NCI-H1436 treated with DMSO at 0.1 percent for 48 hours (cell line): ENCODE measurements at places on chromosomes 5 and 9.

GRCh38 chr9:77575785-77576184 is 72.3 kb downstream of the GNA14 start:
- DNase-seq, result no peak

GRCh38 chr5:163498886-163499285 is 6.5 kb upstream of the MAT2B start:
- DNase-seq, result no peak

GRCh38 chr9:128160603-128160987 is 530 bp downstream of the BBLN start:
- no peak for DNase-seq

- DNase-seq, result no peak
Measured at GRCh38 chr5:139025651-139026050, 150.5 kb upstream of the LRRTM2 start.

DNA sequence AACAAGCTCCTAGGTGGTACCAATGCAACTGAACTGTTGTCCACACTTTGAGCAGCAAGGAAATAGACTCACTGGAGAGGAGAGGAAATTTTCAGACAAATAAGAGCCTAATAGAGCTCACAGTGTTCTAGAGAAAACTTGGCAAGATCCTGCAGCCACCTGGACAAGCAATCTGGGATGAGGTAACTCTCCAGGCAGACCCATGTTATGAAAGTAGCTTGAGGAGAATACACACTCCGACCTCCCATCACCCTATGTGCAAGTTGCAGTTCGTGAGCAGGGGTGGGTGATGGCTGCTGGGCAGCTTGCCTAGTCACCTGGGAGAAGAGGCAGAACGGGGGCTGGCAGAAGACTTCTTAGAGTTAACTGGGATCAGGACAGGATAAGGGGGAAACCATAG is 102.2 kb downstream of the KLF4 start:
- no peak for DNase-seq

- DNase-seq, result no peak
Measured at GRCh38 chr5:126358525-126358924, 64.7 kb upstream of the GRAMD2B start.

GRCh38 chr9:6142799-6143454 is 72.7 kb upstream of the IL33 start:
- no peak for DNase-seq

DNA sequence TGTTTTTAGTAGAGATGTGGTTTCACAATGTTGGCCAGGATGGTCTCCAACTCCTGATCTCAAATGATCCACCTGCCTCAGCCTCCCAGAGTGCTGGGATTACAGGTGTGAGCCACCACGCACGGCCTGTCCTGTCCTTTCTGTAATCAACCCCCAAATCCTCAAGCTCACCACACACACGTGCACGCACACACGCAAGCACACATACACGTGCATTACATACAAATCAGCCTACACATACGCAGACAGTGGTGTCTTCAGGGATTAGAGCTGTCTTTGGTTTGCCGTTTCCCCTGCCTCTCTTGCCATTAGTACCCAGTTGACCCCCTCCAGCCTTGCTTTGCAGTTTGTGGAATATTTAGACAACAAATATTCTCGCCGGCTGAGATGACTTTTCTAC is 6.5 kb downstream of the GLT6D1 start:
- DNase-seq, result no peak

GRCh38 chr9:136023410-136024225 is 62.4 kb upstream of the UBAC1 start:
- no peak for DNase-seq

- no peak for DNase-seq
Measured at GRCh38 chr9:130667120-130667435, 2.7 kb downstream of the PRDM12 start.

GRCh38 chr9:15846611-15847010 is 293.8 kb downstream of the CCDC171 start:
- no peak for DNase-seq

- DNase-seq, result no peak
Measured at GRCh38 chr5:151072630-151073025, 8.2 kb downstream of the TNIP1 start.

- no peak for DNase-seq
Measured at GRCh38 chr5:133921979-133922378, 46.4 kb downstream of the C5orf15 start.

- DNase-seq, result no peak
Measured at GRCh38 chr9:128921881-128922763, 1.3 kb downstream of the PHYHD1 start.

DNA sequence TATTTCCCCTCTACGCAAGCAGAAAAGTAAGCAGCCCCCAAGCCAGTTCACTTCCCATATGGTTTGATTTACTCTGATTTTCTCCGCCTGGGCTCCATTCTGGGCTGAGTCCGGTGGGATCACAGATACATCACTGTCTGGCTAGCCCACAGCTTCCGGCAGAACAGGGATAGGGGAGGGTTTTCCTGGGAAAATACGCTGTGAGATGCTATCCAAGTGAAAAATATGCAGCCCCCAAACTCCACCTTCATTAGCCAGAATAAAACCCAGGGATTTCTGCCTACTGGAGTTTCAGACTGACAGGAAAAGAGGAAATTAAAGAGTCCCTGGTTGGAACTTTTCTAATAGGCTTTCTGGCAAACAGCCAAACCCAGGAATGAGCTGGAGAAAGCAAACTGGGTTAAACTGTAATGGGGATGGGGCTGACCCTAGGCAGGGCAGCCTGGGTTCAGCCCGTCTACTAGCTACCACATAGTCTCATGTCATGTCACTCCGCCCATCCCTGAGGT is 16.9 kb upstream of the NIPAL4 start:
- no peak for DNase-seq

DNA sequence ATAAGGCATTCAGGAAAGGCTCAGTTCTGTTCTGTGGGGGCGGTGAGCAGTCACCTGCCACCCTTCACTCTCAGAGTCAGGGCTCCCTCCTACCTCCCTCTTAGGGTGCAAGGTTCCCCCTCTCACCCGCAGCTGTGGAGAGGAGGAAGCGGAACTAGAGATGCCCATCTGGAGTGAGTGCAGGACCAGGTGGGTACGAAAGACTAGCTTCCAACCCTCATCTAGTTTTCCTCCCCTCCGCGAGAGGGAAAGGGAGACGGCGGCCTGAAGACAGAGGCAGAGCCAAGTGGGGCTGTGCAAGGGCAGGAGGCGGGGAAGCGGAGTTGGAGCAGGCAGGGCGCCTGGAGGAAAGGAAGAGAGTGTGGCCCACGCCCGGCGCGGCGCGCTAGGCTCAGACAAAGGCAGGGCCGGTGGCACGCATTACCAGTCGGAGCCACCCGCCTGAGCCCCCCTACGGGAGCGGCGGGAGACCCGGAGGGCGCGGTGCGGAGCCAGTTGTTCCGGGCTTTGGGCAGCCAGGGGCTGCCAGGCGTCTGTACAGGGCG is 7.3 kb downstream of the PRR7 start:
- no peak for DNase-seq

DNA sequence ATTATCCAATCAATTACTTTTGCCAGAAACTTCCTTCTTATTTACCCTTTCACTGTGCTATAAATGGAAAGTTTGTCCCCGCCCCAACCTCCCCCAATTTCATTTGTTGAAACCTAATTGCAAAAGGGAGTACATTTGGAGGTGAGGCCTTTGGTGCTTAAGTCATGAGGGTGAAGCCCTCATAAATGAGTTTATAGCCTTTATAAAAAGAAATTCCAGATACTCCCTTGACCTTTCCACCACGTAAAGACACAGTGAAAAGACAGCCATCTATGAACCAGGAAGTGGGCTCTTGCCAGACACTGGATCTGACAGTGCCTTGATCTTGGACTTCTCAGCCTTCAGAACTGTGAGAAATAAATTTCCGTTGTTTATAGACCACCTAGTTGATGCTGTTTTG is 82.3 kb downstream of the NUDT12 start:
- no peak for DNase-seq

GRCh38 chr9:98373609-98374008 is 118.2 kb upstream of the TBC1D2 start:
- no peak for DNase-seq

- DNase-seq, result no peak
Measured at GRCh38 chr5:175863316-175863715, 8.1 kb upstream of the CPLX2 start.

DNA sequence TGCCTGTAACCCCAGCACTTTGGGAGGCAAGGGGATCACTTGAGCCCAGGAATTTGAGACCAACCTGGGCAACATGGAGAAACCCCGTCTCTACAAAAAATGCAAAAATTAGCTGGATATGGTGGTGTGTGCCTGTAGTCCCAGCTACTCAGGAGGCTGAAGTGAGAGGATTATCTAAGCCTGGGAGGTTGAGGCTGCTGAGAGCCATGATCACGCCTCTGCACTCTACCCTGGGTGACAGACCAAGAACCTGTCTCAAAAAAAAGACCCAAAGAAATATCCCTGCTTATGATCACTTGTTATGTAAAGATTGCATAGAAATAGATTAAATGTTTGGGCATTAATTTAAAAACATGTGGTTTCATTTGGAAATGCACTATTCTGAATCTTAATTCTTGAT is 125.1 kb downstream of the UGCG start:
- no peak for DNase-seq

- peak; percentile 35 for DNase-seq
Measured at GRCh38 chr5:137146402-137146890, 352.7 kb downstream of the SPOCK1 start.

- no peak for DNase-seq
Measured at GRCh38 chr9:72864327-72864726, 88.5 kb downstream of the ALDH1A1 start.

- DNase-seq, result no peak
Measured at GRCh38 chr9:110114086-110114858, 93.7 kb downstream of the C9orf152 start.

DNA sequence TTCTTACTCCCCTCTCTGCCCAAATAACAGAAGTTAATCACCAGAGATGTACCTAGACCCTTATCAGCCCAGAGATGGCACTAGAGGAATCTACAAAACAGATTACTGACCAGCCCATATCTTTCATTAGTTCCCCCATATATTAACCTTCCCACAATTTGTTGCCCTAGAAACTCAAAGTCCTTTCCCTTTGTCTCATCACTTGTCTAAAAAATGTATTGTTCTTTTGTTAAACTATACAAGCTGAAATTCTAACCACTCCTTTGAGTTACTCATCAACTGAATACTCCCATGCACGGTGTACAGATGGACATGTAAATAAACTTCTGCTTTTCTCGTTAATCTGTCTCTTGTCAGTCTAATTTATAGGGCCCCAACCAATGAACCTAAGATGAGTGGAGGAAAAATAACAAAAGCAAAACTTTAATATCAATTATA is 130.9 kb downstream of the CCDC192 start:
- no peak for DNase-seq

DNA sequence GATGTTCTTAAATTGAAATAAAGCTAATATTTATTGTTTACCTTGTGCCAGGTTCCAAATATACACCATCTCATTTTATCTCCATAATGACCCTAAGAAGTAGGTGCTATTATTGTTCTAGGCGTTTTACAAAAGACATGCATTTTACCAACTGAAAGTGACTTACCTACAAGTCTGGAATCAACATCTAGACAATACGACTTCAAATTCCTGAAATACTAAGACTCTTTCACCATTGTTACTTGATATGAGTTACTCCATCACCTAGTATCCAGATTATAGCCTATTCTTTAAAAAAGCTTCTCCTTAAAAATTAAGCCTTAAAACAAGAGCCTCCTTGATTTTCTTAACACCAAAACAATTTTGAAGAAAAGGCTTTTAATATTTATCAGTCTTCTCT is 13.3 kb downstream of the HACD4 start:
- DNase-seq, result no peak

- no peak for DNase-seq
Measured at GRCh38 chr5:157610990-157611389, 35.4 kb upstream of the ADAM19 start.

GRCh38 chr9:747567-747966 is 93.9 kb upstream of the DMRT1 start:
- no peak for DNase-seq

GRCh38 chr5:133531178-133531577 is 81.2 kb downstream of the FSTL4 start:
- DNase-seq, result no peak

GRCh38 chr5:93062548-93062947 is 518.5 kb downstream of the NR2F1-AS1 start:
- no peak for DNase-seq
